ENCODE measurements at places on chromosomes 1 and 21.

- ATAC-seq: peak; percentile 55
Measured at GRCh38 chr1:23904748-23905357, 8.3 kb downstream of the CNR2 start.

GRCh38 chr1:59641836-59642235 lies 172.9 kb upstream of the HOOK1 start:
- no peak for ATAC-seq

DNA sequence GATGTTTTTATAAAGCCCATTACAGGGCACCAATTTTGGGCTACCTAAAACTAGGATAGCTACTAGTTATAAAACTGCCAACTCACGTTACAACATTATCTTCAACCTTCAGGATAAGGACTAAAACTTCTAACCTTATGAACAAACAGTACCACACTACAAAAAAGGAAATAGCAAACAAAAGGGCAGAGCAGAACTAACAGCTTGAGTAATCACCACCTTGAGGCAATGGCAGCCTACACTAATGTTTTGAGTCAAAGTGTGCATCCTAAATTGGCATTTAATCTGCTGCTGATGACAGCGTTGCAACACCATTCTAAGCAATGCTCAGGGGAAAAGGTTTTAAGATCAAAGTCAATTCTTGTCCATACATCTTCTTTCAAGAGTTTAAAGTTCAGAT lies 27.2 kb downstream of the PTP4A2 start:
- peak; percentile 52 for ATAC-seq

DNA sequence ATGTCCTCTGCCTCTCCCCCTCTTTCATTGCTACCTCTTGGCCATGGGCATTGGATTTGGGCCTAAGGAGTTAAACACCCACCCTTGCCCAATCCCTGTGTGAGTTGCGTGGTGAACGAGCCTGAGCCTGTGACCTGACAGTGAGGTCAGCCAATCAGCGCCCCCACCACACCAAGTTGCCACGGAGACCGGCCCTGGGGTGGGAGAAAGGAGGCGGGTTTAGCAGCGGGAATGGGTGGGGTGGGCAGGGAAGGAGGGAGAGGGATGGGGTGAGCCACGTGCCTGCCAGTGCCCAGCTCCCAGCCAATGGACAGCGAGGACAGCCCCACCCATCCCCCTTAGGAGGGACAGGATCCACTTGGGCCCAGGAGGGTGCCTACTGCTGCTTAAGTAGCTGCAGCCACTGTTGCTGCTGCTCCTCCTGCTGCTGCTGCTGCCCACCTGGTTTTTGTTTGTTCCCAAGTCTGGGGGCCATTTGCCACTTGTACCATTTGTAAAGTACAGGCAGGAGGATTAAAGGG lies 9.5 kb downstream of the ZBTB7B start:
- ATAC-seq: no peak

- no peak for ATAC-seq
Measured at GRCh38 chr1:41317361-41317760, 43.9 kb upstream of the FOXO6 start.

- no peak for ATAC-seq
Measured at GRCh38 chr1:228299211-228299610, 91.4 kb downstream of the OBSCN start.

DNA sequence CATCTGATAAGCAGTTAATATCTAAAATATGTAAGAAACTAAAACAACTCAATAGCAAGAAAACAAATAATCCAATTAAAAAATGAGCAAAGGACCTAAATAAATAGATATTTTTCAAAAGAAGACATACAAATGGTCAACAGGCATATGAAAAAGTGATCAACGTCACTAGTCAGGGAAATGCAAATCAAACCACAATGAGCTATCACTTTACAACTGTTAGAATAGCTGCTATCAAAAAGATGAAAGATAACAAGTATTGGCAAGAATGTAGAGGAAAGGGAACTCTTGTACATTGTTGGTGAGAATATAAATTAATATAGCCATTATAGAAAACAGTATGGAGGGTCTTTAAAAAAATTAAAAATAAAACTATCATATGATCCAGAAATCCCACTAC lies 40.7 kb upstream of the NEK7 start:
- no peak for ATAC-seq

DNA sequence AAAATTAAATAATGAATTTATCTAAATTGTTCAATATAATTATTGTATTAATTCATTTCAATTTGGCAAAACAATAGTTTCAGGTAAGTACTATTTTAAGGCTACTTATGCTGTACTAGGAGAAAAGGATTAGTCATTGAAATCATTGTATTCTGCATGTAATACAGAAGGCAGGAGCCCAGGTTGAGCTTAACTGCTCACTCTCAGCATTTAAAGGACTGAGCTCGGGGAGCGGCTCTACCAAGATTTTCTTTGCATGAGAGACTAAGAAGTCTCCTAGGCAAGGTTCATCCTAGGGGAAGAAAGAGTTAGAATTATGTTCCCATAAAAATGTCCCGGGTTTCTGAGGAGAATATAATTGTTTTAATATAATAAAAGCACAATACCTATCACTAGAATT lies 112.5 kb downstream of the CYYR1 start:
- ATAC-seq: no peak

DNA sequence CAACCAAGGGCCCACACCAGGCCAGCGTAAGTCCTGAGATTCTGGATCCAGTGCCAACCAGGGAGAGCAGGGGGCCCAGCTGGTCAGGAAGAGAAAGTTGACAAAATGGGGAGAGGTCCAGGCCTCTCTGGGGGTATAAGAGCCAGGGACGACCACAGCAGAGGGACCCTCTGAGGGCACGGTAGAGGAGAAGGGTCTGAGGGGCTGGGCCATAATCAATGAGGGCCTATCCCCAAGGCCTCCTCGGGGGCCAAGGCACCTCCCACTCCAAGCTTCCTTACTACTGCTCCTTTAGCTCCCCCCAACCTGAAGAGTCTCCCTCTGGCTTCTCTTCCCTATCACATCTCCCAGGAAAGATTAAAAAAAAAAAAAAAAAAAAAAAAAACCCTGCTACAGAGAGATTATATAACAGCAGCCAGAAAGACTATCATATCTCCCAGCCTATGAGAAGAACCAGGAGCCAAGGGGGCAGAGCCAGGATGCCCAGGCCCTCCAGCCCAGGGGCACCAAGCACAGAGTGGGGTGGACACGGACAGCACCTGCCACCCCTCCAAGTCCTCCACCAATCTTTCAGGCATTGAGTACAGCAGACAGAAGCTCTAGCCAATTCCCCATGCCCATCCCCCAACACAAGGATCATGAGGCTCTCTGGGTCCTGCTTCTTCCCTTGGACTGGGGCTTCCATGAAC lies 2.7 kb downstream of the MEF2D start:
- no peak for ATAC-seq

DNA sequence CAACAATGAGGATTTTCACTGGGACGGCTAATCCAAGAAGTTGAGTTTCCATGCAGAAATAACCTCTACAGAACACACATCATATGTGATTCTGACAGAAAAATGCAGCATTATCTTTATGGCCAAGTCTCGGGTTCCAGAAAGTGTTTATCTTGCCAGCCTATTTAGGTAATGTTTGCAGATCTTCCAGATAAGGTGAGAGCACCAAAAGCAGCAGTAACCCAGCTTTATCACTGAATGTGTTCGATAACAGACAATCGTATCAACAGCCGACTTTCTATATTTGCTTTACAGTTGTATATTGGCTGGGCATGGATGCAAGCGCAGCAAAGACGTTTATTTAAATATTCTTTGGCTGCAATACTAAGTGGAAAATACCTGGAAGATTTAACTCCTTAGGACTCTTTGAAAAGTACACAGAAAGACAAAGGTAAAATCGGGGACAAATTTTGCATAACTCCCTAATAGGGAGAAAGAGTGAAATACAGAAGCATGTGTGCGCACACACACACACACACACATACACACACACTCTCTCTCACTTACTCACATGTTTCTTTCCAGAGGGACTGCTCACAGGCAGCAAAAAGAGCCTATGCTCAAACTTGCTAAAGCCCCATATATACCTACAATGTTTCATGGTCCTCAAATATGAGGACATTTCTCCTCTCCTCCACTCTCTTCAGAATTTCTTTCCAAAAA lies 3.0 kb upstream of the CTSK start:
- no peak for ATAC-seq

DNA sequence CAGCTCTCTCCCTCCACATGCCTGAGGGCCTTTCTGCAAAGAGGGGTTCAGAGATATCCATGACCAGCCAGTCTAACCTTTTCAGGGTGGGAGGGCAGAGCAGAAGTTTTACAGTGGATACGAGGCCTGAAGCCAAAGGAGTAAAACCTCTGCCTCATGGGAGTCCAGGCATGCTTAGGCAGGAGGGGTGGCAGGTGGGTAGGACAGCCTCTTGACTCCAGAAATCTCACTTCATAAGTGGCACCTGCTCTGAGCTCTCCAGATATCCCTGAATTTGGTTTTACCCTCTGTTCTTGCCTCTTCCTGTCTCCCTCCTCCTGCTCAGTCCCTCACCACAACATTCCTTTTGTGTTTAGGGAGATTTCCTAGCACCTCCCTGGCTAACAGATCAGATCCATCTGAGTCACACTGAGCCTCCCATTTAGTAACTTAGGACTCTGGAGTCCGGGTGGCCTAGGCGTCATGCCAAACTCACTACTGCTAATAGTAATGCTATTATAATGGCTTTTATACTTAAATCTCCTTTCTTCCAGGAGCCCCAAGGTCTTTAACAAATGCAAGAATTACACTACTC lies 201.0 kb downstream of the HS2ST1 start:
- ATAC-seq: no peak
